NCI-H82 (cell line): ENCODE measurements at places on chromosomes 2 and 18.

- DNase-seq, result no peak
Measured at GRCh38 chr18:63302220-63302619, 17.3 kb downstream of the BCL2 start.

DNA sequence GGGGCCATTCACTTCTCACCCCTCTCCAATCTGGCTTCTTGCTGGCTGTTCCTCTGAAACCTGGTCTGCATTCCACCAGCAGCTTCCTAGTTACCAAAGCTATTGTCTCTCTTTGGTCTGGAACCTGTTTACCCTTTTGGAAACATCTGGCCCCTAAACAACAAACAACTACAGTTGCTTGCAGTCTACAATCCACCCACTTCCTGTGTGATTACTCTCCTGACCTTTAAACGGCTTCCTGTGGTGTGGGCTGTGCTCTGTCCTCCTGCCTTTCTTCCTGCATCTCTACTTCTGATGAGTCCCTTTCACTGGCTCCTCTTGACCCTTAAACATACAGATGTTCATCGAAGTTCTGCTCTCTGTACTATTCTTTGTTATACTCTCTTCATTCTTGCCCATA, 303.8 kb downstream of the TDRD15 start:
- DNase-seq, result no peak

- DNase-seq, result no peak
Measured at GRCh38 chr18:76335859-76336640, 159.0 kb downstream of the ZNF516 start.

GRCh38 chr2:171342067-171342413, 91.8 kb downstream of the METTL8 start:
- DNase-seq, result no peak

- DNase-seq, result no peak
Measured at GRCh38 chr2:232838406-232838874, 31.6 kb upstream of the SNORC start.

DNA sequence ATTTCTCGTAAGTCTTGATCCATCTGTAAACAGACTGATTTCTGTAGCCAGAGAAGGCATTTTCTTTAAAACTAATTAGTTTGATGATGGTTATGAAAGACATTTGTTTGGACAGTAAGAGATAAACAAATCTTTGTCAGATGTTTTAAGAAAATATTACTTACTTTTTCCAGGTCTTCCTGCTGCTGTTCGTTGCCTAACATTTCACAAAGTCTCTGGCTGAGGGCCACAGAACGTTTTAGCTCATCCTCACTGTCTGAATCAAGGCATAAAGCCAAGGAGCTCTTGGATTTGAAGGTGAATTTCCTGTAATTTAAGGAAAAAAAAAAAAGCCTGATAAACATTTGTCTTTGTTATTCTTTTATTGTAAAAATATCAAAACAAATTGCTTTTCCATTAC, 57.8 kb downstream of the VIL1 start:
- DNase-seq, result no peak

- no peak for DNase-seq
Measured at GRCh38 chr2:205717999-205718398, 35.7 kb downstream of the NRP2 start.

- no peak for DNase-seq
Measured at GRCh38 chr2:3535467-3535793, 16.1 kb upstream of the ADI1 start.

GRCh38 chr2:158512323-158512722, 55.6 kb downstream of the PKP4 start:
- DNase-seq, result no peak

DNA sequence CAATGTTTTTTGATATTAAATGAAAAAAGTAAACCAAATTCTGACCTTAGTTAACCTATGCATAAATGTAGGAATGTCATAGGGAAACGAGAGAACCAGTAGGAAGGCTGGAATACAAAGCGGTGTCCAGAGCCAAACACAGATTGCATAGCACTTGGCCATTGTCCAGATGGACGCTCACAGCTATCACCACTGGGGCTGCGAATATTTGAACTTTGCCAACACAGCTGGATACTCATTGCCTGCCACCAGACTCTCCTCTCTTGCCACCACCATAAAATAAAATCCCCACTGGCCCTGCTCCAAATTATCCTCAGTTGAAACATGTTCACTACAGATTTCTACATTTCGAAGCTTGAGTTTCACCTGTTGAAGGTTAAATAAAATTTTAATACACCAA, 159.3 kb upstream of the GULP1 start:
- DNase-seq, result no peak

- no peak for DNase-seq
Measured at GRCh38 chr2:70473101-70473722, 80.4 kb downstream of the TGFA start.

DNA sequence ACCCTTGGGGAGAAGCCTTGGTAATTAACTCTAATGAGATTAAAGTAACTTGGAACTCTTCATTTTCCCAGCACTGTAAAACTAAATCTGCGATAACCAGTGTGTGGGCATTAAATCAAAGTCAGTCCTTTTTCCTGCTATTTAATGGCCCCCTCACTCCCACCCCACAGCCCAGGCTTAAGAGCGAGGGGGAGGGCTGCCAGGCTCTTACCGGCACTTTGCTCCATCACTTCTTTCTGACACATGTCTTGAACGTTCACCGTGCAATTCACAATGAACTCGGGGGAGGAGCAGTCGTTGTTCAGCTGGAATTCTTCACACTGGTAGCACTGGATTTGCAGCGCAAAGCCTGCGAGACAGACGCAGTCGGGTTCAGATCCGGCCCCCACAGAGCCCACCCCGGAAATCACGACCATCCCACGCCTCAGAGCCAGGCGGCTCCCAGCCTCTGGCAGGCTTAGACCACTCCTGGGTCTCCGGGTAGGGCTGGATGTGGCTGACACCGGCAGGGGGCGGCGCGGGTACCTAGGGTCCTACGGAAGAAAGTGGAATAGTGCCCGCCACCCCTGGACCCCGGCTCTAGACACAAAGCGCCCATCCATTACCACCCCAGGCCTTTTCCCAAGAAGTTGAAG, 1.7 kb downstream of the LYPD1 start:
- DNase-seq, result peak; percentile 74

GRCh38 chr2:237150831-237151375, 65.2 kb downstream of the COPS8 start:
- no peak for DNase-seq

DNA sequence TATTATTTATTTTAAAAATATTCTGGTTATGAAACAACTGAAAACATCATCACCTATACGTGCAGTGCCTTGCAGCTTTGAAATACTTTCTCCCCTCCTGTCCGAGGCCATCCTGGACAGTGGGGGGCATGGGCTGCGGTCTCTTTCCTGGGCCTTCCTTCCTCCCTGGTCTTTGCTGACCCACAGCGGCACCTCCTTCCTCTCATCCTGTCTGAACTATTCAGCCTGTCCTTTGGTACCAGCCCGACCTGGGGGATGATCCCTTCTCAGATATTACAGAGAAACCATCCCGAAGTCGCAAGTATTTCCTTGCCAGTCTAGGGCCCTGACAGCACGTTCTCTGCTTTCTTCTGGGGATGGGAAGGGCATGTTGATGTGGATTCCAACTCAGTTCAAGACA, 736.6 kb upstream of the HS6ST1 start:
- DNase-seq, result no peak

GRCh38 chr18:6561016-6561415, 146.3 kb upstream of the L3MBTL4 start:
- peak; percentile 96 for DNase-seq

DNA sequence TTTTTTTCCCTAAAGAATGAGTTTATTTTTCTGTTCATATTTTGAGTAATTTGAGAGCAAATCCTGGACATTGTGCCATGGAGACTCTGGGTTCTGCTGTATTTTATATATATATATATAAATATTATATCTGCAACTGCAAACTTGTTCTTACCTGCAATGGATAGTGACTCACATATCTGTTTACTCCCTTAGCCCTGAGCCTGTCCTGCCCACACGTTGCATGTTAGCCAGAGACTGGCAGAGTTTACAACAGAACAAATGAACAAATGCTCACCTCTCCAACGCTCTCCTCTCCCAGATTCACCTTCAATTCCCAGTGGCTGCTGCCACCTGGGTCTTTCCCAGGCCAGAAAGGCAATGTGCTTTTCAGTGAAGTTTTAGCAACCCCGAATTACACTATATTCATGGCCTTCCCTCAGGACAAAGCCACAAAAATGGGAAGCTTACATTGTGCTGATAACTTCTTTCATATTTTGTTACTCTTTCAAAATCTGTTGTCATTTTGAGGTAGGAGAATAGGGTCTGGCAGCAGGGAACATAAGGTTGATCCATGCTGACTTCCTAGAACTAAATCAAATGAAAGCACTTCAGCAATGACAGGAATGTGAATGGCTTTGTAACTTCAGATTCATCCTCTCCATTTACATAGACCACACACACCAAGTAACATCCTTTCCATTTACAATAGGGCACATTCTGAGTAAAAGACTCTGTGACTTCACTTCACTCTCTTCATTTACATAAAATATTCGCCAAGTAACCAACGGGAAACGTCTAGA, 105.4 kb upstream of the FAM110C start:
- DNase-seq, result no peak

- DNase-seq, result no peak
Measured at GRCh38 chr18:11520536-11520935, 88.9 kb upstream of the SLC35G4 start.

- DNase-seq, result no peak
Measured at GRCh38 chr2:3683748-3684454, 19.5 kb upstream of the DCDC2C start.

DNA sequence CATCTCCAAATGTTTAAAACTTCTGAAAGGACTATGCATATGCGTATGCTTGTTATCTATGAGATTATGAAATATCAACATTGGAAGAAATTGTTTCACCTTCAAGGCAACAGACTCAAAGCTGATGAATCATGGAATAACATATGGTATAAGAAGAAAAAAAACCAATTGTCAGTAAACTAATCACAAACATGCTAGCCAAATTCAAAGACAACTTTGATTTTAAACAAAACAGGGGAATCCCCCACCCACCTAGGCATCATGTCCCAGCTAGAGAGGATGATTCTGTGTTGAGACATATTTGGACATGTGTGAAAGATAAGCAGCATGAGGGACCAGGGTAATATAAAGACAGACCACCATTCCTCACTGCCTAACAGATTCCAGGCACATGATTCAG, 147.7 kb downstream of the WDPCP start:
- peak; percentile 41 for DNase-seq

GRCh38 chr18:5538544-5538943, 5.3 kb downstream of the EPB41L3 start:
- DNase-seq, result no peak

DNA sequence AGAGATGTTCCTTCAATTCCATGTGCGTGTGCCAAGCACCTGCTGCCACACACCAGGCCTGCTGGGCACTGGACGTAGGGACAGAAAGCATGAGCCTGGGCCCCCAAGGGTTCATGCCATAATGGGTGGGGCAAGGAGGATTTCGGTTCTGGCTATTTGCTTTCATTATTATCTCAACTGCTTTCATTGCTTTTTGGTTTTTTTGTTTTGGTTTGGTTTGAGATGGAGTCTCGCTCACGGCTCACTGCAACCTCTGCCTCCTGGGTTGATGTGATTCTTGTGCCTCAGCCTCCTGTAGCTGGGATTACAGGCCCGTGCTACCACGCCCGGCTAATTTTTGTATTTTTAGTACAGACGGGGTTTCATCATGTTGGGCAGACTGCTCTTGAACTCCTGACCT, 57.2 kb downstream of the SF3B1 start:
- DNase-seq, result no peak

- DNase-seq, result no peak
Measured at GRCh38 chr2:234273887-234274584, 222.8 kb downstream of the ARL4C start.

DNA sequence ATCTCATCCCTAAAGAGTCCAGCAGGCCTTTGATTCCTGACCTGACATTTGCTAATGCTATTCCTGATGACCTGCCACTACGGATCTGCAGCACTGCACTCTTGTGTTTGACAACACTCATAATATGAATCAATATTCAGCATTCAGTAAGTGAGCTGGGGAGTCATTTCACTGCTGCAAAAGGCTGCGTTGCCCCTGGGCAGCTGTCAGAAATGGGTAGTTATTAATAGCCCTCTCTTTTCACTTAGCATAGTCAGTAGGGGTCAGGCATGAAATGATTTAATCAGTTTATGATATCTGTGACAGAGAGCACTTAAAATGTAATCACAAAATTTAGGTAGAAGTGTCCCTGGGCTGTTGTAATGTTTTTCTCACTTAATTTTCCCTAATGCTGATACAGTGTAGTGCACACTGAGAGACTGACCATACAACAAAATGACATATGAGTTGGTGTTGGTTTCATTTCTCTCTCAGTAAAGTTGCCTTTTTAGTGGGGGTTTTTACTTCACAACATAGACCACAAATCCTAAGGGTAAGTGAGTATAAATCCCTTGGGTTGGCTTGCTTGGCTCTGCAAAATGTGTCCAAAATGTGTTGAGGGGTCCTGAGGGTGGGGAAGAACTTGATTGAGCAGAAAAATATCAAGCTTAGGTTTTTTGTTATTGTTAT, 184.8 kb downstream of the CAMKMT start:
- DNase-seq, result no peak

DNA sequence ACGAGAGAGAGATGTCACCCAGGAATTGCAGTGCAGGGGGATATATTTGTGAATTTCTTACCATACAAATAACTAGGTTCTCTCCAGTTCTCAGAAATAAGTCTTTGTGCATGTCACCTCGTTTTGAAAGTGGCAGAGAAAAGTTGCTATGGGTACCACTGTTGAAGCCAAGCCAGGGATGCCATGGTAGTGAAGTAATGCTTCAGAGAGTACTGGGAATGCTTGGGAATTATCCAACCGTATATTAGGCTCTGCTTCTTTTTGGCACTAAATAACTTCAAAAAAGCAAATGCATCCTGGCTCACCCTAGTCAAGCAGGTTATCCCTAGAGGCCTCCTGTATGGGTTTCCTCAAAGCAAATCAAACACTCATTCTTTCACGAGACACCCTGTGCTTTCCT, 50.7 kb upstream of the DDX18 start:
- no peak for DNase-seq

- DNase-seq, result no peak
Measured at GRCh38 chr2:206836722-206837121, 71.3 kb downstream of the FASTKD2 start.

GRCh38 chr2:236993-237539, 26.8 kb downstream of the SH3YL1 start:
- DNase-seq, result no peak
